ENCODE measurements at places on chromosomes 2 and 18. TPM values are rescaled to one million over a fixed set of nuclear protein-coding genes. Genes with fewer than 3 reads are reported as not detected.

The CFAP210 gene
- polyA plus RNA-seq = not detected

The CD207 gene
- polyA plus RNA-seq = not detected

The PLB1 gene
- 2.3 TPM for polyA plus RNA-seq

The REEP1 gene
- polyA plus RNA-seq = 0.11 TPM

The STARD6 gene
- polyA plus RNA-seq = not detected

The XIRP2 gene
- not detected for polyA plus RNA-seq

The OTOF gene
- not detected for polyA plus RNA-seq

The DSC3 gene
- not detected for polyA plus RNA-seq

The ANKRD30BL gene
- polyA plus RNA-seq = not detected

The SP5 gene
- polyA plus RNA-seq = not detected

The CREB1 gene
- 122 TPM for polyA plus RNA-seq

The IL36G gene
- polyA plus RNA-seq = not detected

The RAX gene
- polyA plus RNA-seq = not detected

The AQP12B gene
- not detected for polyA plus RNA-seq

The MBD5 gene
- polyA plus RNA-seq = 16.9 TPM

The CARF gene
- polyA plus RNA-seq = 9.3 TPM
